HepG2 (cell line): ENCODE measurements at places on chromosomes 6 and 20.

DNA sequence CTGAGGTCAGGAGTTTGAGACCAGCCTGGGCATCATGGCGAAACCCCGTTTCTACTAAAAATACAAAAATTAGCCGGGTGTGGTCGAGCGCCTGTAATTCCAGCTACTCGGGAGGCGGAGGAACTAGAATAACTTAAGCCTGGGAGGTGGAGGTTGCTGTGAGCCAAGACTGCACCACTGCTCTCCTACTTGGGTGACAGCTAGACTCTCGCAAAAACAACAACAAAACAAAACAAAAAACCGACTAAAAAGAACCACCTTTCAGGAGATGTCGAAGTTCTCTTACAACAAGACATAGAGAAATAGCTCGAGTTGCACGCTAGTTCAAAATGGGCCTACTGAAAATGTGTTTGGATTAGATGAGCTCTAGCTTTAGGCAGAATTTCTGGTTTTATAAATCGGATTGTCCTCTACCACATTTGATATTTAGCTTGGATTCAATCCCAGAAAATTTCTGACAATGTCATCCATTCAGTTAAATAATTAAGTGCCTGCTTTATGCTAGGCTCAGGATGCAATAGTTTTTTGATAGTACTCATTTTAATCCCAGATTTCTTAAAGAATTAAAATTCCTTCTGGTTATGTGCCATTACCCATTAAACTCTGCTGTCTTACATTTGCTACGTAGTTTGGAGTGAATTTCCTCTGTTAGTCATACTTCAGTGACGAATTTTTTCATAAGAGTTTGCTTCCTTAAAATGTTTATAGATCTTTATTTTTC lies 137.5 kb upstream of the SHLD1 start:
- DNase-seq = no peak

DNA sequence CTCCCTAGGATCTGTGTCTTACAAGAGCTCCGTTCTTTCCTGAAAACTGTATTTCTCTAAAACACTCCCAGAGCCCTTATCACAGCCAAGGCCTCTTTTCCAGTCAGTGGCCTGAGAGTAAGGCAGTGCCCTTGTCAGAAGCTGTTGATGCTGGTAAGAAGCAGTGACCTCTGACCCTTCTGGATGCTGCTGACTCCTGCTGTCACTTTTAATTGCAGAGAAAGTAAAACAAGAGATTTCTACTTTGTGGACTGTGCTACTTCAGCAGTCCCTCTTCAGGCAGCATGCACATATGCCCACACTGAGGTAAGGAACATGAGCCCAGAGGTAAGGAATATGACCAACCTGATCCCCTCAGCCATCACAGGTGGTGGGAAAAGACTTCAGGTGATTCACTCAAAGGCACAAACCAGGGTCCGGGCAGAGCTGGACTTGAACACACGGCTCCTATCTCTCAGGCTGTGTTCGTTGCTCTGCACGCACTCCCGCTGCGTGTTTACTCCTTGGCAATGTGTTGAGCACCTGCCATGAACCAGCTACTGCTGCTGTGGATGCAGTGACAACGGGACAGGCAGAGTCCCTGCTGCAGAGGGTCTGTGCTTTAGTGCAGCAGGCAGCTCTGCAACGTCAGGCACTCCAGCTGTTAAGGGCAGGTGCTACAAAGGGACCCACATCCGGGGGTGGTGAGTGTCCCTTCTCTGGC lies 201.9 kb upstream of the CST7 start:
- DNase-seq = no peak

GRCh38 chr6:13252790-13253189 lies 75.5 kb downstream of the TBC1D7 start:
- DNase-seq = no peak

DNA sequence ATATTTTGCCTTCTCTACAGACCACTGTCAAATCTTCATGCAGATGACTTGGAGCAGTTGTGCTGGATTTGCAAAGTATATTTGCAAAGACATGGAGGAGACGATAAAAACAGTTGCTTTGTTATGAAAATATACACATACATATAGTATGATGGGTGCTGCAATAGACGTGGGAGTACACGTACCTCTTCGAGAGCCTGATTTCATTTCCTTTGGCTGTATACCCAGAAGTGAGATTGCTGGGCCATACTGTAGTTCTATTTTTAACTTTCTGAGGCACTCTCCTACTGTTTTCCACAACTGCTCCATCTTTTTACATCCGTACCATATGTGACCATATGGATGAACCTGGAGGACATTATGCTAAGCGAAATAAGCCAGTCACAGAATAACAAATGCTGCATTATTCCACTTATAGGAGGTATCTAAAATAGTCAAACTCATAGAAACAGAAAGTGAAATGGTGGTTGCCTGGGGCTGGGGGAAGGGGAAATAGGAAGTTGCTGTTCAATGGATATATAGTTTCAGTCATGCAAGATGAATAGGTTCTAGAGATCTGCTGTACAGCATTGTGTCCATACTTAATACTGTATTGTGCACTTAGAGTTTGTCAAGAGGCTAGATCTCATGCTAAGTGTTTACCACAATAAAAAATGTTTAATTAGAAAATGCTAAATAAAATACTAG lies 223.8 kb downstream of the HAO1 start:
- DNase-seq = no peak

GRCh38 chr20:41261790-41262717 lies 55.5 kb downstream of the ZHX3 start:
- no peak for DNase-seq

GRCh38 chr6:32738126-32738525 lies 3.1 kb upstream of the HLA-DQA2 start:
- no peak for DNase-seq

GRCh38 chr20:18011482-18011881 lies 42.7 kb downstream of the MGME1 start:
- DNase-seq = peak; percentile 85
